ENCODE measurements at places on chromosomes 2 and 18.

- no peak for DNase-seq
Observed at GRCh38 chr18:76874642-76875389, 52.5 kb downstream of the ZNF236 start.

- DNase-seq: peak; percentile 77
Observed at GRCh38 chr2:202033317-202034248, at the start of gene FZD7. TSS of gene FZD7 (plus strand) at chr2:202033855. CDS start at chr2:202034648, 793 bp downstream.

DNA sequence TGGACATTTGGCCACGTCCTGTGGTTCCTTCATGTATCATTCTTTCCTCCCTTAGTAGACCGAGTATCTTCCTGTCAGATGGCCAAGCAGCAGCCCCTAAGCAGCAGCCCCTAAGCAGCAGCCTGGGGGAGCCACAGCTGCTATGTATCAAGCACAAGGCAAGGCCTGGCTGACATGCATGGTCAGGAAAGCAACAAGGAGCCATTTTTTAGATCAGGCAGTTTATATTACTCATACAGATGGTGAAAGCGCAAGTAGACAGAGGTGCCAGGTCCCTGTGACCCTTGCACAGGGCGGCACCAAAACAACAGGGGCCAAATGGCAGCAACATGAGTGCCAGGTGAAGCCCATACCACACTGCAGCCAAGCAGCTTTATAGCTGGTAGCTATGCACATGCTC lies 22.1 kb downstream of the CHCHD5 start:
- DNase-seq: no peak

DNA sequence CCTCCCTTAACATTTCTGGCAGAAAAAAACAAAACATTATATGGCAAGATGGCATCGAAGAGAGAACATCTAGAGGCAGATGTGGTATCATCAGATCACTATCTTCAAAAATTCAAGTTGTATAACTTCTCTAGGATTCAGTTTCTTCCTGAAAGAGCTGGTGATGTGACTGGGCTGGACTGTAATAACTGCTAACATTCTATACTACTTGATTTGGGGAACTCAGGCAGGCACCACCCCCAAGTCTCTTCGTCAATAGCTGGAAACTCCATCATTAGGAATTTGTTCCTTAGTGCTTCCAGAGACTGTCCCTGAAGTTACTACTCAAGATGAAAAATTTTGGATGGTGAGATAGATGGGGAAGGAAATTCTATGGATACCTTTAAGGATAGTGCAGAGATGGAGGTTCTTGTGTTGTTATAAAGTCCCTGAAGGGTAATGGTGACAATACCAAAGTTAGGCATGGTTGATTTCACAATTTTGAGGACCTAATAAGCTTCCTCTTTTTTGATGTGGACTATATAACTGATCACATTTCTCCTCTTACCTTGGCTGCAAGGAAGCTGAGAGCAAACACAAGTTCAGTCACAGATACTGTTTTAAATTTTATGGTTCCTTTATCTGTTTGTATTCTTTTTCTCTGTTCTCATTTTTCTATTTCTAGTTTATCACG lies 59.1 kb upstream of the PGAP1 start:
- DNase-seq: no peak

GRCh38 chr2:10042301-10043161 lies 819 bp upstream of the KLF11 start:
- no peak for DNase-seq

DNA sequence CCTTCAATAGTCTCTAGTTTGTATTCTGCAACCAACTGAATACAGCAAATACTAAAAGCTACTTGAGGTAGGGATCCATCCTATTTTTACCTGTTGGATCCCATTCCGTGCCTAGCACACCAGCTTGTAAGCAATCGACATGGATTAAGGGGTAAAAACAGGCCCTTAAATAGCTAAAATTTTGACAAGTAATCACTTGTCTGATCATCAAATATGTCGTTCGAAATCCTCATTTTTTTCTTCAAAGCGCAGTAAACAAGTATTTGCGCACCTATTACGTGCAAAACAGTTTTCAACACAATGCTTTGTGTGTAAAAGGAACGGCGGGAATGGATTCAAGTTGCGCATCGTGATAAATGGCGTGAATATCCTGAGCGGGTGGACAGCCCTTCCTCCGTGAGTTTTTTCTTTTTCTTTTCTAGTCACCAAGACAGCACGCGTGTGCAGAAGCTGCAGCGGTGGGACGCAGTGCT lies 1.4 kb upstream of the ACVR2A start:
- DNase-seq: no peak

GRCh38 chr2:201957091-201957490 lies 76.6 kb upstream of the FZD7 start:
- DNase-seq: no peak

DNA sequence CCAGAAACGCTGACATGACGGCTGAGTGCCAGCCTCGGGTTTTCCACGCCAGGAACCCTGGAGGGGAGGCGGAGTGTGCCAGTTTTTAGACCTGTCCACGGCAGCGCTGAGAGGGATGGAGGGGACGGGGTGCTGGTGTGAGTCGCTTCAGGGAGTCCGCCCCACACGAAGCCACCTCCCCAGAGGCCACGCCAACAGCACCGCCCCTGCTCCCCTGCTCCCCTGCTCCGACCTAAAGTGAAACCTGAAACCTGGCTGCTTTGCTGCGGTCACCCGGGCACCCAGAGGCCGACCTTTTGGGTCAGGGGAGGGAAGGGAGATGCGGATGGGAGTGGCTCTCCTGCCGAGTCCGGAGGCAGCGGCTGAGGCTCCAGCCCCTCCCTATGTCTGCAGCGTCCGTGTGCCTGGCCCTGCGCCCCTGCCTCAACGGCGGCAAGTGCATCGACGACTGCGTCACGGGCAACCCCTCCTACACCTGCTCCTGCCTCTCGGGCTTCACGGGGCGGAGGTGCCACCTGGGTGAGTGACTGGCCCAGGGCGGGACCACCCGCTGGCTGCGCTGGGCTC lies 38.1 kb downstream of the SNED1 start:
- DNase-seq: no peak

DNA sequence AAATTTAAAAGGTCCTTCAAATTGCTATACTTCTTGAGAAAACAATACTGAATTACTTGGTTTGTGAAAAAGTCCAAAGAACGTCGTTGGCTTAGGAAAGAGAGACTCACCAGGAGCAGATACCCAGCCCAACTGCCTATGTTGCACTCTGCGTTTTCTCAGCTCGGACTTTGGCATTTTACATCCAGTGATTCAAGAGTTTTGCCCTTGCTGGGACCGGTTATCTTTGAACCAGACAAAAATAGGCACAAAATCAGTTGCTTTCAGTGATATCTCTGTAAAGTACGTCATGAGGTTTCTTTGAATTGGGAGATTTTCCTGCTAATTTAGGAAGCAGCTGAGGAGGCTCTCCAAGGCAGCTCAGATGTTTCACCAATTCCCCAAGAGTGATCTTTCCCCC lies 29.3 kb downstream of the FHOD3 start:
- no peak for DNase-seq

- DNase-seq: no peak
Observed at GRCh38 chr2:128538396-128538795, 219.7 kb upstream of the HS6ST1 start.

GRCh38 chr2:53432936-53433335 lies 334.7 kb upstream of the CHAC2 start:
- DNase-seq: no peak

- DNase-seq: no peak
Observed at GRCh38 chr2:239636808-239637207, 236.0 kb upstream of the HDAC4 start.

GRCh38 chr2:11996618-11997017 lies 250.2 kb downstream of the LPIN1 start:
- no peak for DNase-seq

DNA sequence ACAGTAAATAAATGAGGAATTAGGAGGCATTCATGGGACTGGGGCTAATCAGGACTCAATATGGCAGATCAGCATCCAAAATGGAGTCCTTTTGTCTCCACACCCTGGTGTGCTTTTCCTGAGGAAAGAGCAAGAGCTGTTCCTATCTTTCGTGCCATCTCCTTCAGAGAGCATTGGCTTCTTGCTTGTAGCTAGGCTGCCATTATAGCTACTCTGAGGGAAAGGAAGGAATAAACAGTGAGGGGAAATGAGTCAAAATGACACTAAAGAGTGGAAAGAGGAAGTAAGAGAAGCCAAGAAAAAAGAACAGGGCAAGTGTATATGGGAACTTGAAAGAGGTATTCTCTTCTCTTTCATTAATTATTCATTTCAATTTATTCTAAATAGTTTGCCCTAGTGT lies 8.4 kb upstream of the NMI start:
- DNase-seq: no peak

DNA sequence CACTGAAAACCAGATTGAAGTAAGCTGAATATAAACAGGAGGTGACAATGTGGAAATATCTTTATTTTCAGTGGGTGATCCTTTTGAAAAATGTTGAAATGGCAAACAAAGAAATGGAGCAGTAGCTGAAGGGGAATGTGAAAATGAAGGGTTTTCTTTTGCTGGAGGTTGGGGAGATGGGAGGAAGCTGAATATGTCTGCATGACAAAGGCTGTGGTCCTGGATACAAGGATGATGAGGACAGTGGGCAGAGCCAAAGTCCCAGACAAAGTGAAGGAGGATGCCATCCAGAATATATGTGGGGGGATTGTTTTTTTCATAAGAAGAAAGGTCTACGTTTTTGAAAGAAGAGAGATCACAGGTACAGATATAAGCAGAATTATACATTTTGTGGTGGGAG lies 6.7 kb downstream of the ALS2 start:
- DNase-seq: no peak

- DNase-seq: no peak
Observed at GRCh38 chr18:32257084-32257785, 67.4 kb downstream of the MEP1B start.

DNA sequence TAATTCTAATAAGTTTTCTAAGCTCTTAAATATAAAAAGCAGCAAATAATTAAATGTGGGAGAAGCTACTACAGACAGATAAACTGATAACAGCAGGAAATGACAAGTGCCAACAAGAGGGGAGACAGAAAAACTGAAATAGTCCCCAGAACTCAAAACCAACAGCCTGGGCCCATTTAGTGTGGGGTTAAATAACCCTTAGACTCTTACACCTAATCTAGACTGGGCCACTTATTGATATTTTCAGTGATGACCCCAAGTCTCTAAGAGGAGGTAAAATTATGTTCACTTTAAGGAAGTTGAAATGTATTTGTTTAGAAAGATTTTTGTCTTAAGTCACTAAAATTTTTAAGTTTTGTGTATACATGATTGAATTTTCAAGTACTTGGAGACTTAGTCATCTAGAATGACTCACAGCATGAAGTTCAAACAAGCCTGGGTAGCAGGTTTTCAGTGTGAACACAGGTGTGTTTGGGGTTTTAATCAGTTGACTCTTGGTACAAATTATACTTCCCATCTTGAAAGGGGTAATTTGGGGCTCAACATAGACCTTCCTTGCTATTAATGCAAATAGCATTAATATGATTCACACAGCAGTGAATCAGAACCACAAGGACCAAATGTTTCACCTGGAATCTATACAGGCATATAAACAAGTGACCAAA lies 54.9 kb upstream of the MYO3B start:
- no peak for DNase-seq

- DNase-seq: no peak
Observed at GRCh38 chr2:138841459-138841858, 61.3 kb upstream of the NXPH2 start.

- DNase-seq: no peak
Observed at GRCh38 chr2:123746006-123746405, 279.1 kb upstream of the CNTNAP5 start.

DNA sequence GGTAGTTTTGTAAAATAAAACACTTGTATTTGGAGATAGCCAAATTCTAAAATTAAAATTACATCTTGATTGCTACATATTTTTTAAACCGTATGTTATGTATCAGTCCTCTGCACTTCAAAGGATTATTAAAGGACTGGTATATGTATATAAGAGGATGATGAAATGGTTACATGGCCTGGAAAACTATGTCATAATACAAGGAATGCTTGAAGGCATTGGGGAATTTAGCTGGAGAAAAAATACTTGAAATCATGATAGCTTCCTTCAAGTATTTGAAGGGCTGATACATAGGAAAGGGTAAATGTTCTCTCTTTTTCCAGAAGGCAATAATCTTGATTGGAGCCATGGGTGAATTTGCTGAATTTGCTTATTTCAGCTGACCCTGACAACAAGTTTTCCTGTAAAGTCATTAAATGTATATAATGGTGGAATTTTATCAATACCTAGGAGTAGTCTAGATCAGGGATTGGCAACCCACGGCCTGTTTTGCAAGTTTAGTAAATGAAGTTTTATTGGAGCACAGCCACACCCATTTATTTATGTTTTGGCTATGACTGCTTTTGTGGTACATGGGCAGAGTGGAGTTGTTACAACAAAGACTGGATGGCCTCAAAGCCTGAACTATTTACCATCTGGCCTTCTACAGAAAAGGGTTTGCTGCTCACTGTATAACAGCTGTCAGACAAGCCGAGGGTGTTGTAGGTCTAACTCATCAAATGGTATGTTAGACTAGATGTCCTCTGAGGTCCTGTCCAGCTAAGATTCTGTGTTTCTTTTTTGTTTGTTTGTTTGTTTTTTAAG lies 34.4 kb downstream of the ACYP2 start:
- DNase-seq: no peak

DNA sequence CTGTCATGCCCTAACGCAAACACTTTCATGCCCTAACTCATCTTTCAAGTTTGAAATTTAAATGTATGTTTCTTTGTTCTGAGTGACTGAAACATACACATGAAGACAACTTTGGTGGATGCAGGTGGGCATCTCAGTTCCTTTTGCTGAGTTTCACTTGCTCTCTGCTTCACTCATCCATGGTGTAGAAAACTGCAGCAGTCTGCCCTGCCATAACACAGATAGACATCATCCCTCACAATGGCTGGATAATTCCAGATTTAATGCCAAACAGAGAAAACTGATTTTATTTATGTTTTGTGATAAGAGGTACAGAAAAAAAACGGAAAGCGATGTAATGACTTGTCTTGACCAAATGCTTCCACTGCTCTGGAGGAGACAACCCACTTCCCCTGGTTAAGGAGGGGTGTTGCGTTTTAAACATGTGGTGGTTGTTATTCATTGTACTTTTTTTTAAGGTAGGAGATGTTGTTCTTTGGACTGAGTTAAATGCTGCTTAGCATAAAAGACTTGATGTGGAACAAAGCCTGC lies 70.4 kb downstream of the RHBDD1 start:
- DNase-seq: no peak

DNA sequence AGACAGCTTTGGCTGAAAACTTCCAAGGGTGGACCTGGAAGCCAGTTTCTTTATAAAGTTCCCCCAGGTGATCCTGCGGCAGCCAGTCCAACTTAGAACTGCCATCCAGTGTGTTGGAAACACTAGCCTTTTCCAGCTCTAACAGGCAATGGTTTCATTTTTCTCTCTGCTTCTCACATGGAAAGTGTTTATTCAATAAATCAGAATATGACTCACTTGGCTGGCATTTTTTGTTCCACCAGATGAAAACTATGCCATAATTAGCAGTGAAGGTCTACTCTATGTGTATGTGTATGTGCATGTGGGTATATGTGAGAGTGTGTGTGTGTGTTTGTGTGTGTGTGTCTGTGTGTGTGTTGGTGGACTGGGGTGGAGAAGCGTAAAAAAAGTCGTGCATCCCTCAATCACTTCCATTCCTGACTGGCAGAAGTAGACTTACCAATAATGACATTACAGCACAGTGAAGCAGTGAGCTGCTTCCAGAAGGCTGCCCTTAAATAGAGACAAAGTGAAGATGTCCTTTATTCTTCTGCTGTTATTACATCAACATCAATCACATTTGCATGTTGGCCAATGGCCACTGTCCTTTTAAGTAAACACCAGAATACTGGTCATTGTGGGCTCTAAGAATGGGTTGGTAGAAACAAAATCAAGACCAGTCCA lies 90.9 kb upstream of the SETBP1 start:
- no peak for DNase-seq

- DNase-seq: peak; percentile 5
Observed at GRCh38 chr18:77044866-77045664, 87.5 kb downstream of the MBP start.

- DNase-seq: peak; percentile 57
Observed at GRCh38 chr18:50895350-50896045, 16.6 kb downstream of the ME2 start.

Measured in DMS79 (cell line).